GM20000 (cell line): ENCODE measurements at places on chromosomes 2 and 18.

- no peak for DNase-seq
These were observed 209.2 kb downstream of the LNPK start for GRCh38 chr2:175792881-175793280.

DNA sequence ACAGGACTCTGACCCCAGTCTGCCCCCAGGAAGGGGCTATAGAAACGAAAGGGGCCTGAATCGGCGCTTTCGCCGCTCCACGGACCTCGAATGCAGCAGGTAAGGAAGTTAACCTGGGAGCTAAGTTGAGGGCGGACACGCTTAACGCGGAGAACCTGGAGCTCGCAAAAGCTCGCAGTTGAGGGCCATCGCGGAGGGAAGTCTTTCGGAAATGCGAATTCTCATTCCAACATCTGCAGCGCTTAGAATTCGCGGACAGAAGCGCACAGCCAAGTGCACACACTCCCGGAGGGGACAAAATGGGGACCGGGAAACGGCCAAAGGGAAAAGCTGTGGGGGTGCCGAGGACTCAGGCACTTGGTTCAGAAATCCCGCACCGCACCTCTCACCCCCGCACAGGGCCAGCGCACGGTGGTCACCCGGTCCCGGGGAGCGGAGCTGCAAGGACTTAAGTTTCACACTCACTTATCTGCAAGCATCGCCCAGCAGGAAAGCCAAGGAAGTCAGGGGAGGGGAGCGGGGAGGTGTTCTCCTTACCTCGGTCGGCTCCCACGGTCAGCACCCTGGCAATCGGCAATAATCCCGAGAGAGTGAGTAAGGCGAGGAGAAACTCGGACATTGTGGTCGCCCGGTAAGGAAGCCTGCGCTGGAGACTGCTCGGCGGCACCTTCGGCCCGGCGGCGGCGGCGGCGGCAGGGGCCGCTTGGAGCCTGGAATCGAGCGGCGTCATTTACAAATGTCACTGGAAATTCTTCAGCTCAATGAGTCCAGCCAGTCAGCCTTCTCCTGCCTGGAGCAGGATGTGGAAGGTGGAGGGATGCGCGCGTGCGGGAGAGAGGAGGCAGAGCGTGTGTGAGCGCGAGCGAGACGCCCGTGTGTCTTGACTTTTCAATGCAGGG lies 456 bp downstream of the LRP1B start:
- DNase-seq = peak; percentile 7

DNA sequence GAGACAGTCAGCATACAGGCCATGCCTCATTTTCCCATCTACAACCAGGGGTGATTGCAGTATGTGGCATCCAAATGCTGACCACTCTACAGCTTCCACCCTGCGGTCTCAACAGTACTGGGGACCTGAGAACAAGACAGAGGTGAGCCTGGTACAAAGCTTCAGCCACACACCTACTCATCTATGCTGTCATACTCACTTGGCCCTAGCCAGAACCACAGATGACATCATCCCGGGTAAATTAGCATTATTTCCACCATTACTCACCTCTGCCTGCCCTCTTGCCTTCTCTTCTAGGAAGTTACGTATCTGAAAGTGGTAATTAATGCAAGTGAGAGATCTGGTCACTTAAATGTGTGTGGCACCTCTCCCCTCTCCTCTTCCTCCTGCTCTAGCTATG lies 208.2 kb upstream of the ARL4C start:
- DNase-seq = no peak

GRCh38 chr2:44909831-44910230 lies 31.7 kb upstream of the SIX3 start:
- no peak for DNase-seq

GRCh38 chr2:217090024-217090473 lies 230.2 kb upstream of the TNP1 start:
- peak; percentile 70 for DNase-seq

GRCh38 chr2:150601280-150602038 lies 114.0 kb upstream of the RND3 start:
- no peak for DNase-seq

GRCh38 chr2:230127195-230127594 lies 58.5 kb upstream of the SLC16A14 start:
- no peak for DNase-seq

GRCh38 chr18:77090546-77091174 lies 41.9 kb downstream of the MBP start:
- no peak for DNase-seq

- no peak for DNase-seq
These were observed 233.7 kb upstream of the CWC22 start for GRCh38 chr2:180240774-180241173.

DNA sequence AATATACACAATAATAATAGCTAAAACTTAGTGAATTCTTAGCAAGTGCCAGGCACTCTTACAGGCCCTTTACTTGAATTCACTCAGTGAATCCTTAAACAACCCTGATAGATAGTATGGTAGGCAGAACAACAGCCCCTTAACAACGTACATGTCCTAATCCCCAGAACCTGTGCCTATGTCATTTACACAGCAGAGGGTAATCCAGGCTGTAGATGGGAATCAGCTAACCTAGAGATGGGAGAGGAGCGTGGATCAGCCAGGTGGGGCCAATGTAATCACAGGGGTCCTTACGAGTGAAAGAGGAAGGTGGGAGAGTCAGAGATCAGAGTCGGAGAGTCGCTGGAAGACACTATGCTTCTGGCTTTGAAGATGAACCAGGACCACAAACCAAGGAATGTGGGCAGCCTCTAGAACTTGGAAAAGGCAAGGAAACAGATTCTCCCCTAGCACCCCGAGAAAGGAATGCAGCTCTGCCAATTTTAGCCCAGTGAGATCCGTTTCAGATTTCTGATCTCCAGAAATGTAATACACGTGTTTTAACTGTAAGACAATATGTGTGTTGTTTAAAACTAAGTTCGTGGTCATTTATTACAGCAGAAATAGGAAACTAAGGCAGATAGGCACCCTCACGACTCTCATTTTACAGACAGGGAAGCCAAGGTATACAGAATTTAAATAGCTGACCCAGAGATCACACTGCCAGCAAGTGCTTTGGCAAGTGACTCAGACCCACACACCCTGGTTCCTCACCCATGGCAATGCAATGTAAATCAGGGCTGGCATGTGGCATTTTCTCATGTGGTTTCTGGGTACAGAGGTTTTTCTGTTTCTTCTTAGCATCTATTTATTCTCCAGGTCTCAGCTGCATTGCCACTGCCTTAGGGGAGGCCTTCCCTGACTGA lies 68.9 kb downstream of the DOCK10 start:
- no peak for DNase-seq

DNA sequence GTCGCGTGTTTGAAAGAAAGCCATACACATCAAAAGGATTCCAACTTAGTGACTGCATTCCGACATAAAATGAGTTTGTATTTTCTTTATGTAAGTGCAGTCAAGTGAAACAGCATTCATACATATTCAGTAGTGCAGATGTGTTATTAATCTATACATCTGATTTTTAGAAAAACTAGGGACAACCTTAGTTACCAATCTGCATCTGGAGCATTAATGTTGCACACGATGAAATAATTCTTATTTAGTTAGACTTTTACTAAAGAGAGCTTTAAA lies 1.9 kb downstream of the GORASP2 start:
- no peak for DNase-seq

- no peak for DNase-seq
These were observed 217.6 kb upstream of the THUMPD2 start for GRCh38 chr2:39996653-39997080.

DNA sequence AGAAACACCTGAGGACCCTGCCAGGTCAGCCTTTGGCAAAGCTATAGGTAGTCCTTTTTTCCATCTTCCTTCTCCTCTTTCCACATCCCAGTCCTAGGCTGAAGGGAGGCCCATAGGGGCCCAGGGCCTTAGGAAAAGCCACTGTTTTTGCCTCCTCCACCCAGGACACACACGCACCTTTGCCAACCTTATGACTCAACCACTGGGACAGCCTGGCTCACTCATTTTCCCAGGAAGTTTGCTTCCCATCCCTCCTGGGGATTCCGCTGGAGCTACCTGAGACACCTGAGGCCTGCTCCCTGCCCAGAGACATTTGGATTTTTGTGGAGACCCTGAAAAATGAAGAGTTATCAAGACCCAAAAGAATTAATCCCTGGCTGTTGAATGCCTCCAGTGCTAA lies 273.4 kb upstream of the SIX2 start:
- no peak for DNase-seq

DNA sequence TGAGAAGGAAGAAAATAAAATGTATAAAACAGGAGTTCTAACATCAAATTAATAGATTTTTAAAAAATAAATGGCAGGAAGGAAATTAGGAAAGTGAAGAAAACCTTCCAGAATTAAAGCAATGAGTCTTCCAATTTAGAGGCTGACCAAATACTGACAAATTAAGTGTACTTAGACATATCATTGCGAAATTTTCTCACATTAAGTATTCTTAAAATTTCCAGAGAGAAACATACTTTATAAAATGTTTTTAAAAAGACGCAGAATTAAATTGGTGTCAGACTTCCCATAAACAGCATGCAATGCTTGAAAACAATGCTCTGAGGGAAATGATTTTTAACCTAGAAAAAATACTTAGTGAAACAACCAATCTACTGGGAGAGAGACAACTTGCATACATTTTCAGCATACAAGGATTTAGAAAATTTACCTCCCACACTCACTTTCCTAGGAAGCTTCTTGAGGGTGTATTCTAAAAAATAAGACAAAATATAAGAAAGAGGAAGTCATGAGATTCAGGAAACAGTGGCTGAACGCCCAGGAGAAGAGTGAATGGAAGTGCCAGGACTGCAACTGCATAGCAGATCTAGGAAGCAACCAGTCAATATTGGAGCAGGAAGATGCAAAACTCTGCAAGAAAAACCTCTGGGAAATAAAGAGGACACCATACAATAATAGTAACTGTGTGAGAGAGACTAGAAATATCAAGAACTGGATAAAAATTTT lies 339.9 kb downstream of the ADCYAP1 start:
- DNase-seq = no peak

DNA sequence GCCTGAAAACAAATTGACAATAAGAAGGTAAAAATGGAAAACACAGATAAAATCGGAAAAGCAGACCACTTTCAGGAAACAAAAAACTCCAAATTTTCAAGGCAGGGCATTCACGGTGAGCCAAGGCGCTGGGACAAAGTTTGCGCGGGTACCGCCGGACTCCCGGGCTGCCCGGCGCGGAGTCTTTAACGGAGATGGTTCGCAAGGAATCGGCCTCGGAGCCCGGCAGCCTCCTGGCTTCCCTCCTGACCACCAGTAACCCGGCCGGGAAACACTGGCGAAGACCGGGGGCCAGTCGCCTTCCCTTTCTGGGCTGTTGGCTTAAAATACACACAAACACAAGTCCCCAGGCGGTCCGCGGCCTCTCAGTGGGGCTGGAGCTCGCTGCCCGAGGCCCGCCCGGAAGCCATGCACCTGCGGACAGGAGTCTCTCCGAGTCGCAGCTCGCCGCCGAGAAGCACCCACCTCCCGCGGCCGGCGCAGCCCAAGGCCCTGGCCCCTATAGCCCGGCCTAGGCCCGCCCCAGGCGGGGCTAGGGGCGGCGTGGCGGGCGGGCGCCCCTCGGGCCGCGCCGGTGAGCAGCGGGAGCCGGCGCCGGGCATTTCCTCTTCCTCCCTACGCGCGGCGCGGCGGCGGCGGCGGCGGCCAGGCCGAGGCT lies 622 bp upstream of the KCMF1 start:
- DNase-seq = peak; percentile 86

- DNase-seq = no peak
These were observed 32.5 kb downstream of the R3HDM1 start for GRCh38 chr2:135563793-135564192.

GRCh38 chr2:167637741-167638140 lies 609.7 kb downstream of the STK39 start:
- no peak for DNase-seq

DNA sequence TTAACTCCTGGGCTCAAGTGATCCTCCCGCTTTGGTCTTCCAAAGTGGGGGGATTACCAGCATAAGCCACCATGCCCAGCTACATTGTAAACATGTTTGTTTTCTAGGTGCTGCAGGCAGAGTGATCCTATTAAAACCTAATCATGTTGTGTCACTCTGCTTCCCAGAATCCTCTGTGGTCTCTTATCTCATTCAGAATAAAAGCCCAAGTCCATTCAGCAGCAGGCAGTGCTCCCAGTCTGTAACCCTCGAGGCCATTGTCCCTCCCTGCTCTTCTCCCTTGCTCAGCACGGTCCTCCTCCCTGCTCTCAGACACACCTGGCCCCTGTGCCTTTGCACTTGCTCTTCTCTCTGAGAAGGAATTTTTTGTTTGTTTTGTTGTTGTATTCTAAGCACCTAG lies 11.1 kb upstream of the CABYR start:
- no peak for DNase-seq

DNA sequence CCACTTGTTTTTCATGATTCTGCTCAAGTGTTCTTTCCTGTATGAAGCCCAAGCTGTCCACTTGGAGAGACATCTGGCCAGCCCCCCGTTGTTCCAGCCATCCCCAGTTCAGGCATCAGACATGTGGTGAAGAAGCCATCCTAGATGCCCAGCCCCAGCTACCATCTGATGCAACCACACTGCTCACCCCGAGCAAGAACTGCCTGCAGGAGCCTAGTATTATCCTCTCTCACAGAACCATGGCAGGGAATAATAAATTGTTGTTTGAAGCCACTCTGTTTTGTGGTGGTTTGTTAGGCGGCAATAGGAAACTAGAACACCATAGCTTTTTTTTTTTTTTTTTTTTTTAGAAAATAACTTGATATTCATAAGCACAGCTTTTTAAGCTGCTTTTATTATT lies 19.5 kb upstream of the DARS1 start:
- no peak for DNase-seq

DNA sequence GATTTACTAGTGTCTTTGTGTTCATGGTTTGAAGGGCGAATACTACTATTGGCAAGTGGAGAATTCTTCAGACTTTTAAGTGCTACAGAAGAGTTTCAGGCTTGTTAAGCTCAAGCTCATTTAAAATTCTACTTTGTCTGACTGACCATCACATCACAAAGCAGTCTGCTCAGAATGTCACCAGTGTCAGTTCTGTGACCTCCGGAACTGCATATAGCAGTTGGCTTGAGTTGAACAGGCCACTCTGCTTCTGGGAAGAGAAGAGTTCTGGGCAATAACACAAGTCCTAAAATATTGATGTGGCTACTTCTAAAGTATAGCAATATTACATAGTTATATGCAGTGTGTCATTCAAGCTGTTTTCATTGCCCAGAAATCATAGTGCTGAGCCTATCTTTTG lies 245.0 kb upstream of the BOD1L2 start:
- no peak for DNase-seq

GRCh38 chr18:48034651-48035555 lies 104.4 kb upstream of the SMAD2 start:
- DNase-seq = no peak

GRCh38 chr18:7872569-7872968 lies 305.5 kb downstream of the PTPRM start:
- no peak for DNase-seq

- DNase-seq = no peak
These were observed 4.8 kb downstream of the APOB start for GRCh38 chr2:21039080-21039556.

GRCh38 chr2:207534417-207534816 lies 4.7 kb downstream of the CREB1 start:
- no peak for DNase-seq

GRCh38 chr2:68062680-68063387 lies at the start of gene C1D:
TSS of gene C1D (minus strand) at chr2:68063004. CDS start at chr2:68047310, 15,694 bp downstream.
- DNase-seq = peak; percentile 84
